Hematopoietic multipotent progenitor cell treated with erythropoietin and hydrocortisone succinate and interleukin-3 and kit ligand, for 15 days (in vitro differentiated cells): ENCODE measurements at places on chromosomes 7 and 10.
A peak's percentile ranks its signal among the peaks of the same experiment; 100 is the strongest.

DNA sequence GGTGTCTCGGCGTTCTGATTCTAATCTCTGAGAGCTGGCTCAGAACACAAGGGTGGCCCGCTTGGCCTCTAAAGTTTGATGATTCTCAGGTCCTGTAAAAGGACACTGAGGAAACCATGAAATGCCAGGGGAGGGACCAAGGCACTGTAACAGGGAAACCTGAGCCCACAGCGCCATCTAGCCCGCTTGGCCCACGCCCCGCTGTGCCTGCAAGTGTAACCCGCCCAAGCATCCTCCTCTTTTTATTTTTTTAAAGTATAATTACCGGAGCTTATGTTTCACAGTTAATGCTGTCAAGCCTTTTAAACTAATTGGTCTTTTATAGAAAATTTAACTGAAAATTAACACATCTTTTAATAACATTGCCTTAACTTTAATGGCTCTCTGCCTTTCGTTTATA lies 734.7 kb downstream of the KCNMA1 start:
- DNase-seq: no peak

DNA sequence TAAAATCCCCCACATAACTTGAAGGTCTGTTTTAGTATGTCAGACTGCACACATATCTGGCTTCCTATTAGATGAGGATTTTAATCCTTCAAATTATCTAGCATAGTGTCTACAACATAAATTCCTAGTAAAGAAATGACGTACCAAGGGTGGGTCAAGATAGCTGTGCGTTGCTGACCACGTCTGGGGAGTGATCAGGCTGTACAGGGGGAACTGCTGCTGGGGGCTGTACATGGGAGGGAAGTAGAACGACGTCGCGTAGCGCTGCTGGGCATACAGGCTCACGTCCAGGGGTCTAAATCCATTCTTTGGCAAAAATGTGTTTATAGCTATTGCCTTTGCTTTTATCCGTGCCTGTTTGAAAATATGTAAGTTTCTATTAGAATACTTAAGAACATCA lies 102.3 kb downstream of the LARP4B start:
- no peak for DNase-seq

GRCh38 chr10:131777162-131777561 lies 123.6 kb upstream of the PPP2R2D start:
- no peak for DNase-seq

DNA sequence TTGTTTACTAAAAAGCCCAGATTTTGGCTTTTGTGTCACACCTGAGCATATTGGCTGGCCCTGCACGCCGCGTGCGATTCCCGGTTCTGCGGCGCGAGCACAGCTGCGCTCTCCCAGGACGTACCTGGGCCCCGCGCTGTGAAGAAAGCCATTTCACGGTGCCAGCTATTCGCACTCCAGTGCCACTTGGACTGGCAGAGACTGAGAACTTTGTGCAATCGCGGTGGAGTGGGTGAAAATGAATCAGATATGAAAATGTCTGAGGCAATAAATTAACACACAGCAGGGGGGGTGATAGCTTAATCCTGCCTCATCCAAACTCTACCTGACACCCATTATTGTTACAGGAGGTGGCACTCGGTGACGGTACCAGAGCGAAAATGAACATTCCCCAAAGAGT lies 330.1 kb upstream of the MGMT start:
- no peak for DNase-seq

GRCh38 chr10:10803278-10803677 lies 214.4 kb upstream of the CELF2 start:
- DNase-seq: no peak

DNA sequence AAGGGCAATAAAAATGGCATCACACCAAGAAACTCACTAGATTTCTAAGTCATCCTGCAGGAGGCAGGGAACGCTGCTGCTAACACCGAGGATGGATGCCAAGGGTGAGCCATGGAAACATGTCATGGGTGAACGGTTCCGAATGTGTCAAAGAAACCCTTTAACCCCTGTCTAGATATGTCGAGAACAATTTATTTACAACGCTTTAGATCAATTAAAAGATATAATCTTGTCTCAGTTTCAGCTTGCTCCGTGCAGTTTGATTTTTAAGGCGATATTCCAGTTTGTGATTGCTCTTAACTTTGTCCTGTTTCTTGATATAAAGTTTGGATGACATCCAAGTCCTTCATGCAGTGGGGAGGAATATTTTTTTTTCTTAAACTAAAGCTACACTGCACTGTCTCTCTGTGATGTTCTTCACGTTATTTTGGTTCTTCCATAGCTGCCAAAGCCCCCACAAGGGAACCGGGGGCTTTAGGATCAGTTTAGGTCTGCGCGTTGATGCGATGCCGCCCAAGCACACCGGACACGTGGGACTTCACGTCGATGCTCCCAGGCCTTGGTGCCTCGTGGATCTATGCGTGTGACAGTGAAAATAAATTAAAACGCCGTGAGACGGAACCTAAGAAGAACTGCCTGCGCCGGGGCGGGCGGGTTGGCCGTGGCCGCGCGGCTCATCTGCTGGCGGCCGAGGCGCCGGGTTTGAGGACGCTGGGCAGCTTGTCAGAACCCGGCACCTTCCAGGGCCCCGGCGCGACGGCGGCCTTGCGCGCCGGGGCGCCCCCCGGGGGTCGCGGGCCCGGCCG lies 220.3 kb downstream of the PHTF2 start:
- DNase-seq: no peak

- DNase-seq: no peak
Measured at GRCh38 chr10:31319602-31320549, 860 bp downstream of the ZEB1 start.

- no peak for DNase-seq
Measured at GRCh38 chr7:107581387-107582013, 1.5 kb downstream of the BCAP29 start.

GRCh38 chr10:132321726-132322125 lies 10.3 kb upstream of the LRRC27 start:
- no peak for DNase-seq

DNA sequence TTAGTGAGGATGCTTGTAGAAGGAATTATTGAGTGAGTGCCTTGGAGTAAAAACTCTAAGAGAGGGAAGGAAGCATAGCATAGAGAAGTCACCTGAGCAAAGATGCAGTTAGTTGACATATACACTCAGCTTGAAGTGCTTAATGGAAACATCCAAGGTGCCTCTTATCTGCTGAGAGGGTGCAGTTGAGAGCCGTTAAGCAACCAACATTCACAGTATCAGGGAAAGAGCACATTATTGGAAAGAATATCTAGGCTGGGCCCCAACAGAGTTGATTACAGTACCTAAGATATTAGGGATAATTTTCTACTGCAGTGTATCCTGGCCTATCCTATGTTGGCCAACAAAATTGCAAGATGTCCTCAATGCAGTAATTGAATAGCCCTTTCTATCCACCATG lies 302.0 kb downstream of the ETV1 start:
- DNase-seq: no peak

DNA sequence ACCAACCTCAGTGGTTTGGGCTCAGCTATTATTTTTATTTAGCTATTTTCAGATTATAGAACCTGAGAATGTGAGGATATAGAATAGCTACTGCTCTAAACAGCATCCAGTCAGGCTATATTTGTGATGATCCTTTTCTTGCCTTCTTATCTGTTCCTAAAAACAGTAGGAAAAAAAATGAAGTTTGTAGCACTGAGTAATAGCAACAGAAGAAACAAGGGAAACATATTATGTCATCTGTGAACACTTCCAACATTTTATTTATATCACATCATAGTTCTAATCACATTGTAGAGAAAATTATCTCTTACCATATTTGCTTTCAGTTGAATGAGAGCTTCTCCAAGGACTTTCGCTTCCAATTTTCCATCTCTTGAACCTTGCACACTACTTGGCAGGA lies 229.6 kb upstream of the PTPRZ1 start:
- no peak for DNase-seq

DNA sequence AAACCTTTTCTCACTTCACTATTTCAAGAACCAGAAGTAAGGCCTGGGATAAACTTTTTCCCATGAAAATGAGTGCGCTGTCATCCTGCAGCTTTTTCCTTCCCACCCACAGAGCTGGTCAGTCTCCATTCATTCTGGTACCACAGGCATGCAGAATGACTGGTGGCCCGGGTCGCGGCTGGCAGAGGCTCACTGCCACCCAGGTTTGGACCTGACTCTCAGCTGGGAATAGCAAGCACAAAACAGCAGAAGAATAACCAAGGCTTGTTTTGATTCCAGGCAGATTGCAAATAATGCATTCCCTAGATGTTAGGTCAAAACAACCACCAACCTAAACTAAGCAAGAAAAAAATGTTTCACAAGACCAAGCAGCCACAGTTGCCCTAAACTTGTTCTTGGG lies 190.5 kb upstream of the NRP1 start:
- DNase-seq: no peak

DNA sequence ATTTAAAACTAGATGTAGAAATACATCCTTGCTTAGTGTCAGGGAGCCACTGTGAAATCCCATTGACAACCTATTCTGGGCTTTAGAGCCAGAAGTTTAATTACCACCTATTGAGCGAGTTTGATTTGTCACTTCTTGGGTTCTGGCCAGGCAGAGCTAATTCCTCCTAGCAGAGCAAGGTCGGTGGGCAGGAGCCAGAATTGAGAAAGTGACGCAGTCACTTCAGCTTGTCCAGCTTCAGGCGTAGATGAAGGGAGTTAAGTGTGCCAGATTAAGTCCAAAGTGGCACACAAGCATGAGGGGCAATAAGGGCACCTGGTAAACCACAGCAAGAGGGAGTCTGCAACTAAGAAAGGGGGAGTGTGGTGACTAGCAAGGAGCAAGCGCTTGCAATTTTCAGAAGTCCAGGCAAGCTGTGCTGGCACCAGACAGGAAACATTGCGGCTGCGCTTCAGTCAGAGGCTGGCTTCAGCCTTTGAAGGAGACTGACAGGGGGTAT lies 119.4 kb downstream of the ST7 start:
- DNase-seq: no peak

GRCh38 chr7:139743967-139744767 lies 33.6 kb downstream of the HIPK2 start:
- no peak for DNase-seq

DNA sequence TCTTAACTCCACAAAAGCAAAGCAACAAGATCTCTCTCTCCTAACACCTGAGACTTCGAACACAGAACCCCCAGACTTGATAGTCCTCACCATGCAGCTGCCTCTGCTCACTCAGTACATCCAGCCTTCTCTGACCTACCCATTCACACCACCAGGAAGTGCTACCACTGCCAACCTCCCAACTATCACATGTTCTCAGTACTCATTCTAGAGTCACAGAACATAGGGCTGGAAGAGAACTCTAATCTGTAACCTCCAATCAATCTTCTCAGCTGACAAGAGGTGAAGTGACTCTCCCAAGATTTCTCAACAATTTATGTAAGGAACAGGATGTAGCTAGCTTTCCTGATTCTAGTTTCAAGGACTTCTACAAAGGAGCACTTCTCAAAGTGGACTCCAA lies 3.8 kb downstream of the NUDCD3 start:
- DNase-seq: no peak

GRCh38 chr10:128498746-128499145 lies 372.5 kb upstream of the MKI67 start:
- DNase-seq: no peak

DNA sequence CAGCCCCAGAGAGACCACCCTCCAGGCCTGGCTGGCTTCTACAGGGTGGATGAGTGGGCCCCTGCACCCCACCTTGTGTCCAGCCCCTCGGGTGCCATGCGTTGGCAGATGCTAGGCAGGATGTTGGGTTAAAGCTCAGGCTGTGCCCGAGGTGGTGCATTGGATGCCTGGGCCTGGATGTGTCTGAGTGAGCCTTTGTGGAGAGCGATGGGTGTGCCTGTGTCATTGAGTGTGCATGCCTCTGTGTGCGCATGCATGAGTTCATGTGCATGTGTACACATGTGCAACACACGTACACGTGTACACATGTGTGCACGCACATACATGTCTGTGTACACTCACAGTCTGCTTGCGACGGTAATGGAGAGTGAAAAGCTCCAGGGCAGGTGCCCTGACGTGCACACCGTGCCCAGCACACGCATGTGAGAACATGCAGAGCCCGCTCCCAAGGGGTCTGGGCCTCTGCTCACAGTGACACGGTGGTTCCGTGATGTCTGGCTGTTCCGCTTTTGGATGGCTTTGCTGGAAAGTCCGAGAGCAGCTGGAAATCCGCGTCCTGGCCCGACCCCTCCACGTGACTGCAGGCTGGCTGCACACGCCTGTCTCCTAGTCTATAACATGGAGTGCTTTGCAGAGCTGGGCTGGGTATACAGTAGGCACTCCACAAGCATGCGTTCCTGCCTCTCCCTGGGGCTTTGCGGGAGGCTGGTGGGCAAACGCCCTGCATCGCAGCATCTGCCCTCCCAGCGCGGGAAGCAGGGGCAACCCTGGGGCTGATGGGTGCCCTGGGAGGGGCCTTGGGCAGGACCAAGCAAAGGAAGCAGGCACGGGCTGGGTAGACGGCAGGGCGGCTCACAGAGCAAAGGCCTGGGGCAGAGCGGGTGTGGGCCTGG lies 36.9 kb downstream of the ELFN1 start:
- DNase-seq: no peak

DNA sequence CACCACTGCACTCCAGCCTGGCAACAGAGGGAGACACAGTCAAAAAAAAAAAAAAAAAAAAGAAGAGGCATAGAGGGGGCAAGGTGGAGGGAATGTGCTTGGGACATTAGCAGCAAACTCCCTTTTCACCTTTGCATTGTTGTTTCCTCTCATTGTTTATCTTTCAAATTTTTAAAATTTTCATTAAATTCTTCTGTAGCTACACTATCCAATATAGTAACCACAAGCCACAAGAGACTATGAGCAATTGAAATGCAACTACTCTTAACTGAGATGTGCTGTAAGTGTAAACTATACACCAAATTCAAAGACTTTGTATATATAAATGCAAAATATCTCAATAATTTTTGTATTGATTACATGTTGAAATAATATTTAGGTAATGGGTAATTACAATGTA lies 43.4 kb downstream of the EBLN1 start:
- no peak for DNase-seq

GRCh38 chr7:3430588-3430987 lies 129.5 kb downstream of the SDK1 start:
- no peak for DNase-seq

DNA sequence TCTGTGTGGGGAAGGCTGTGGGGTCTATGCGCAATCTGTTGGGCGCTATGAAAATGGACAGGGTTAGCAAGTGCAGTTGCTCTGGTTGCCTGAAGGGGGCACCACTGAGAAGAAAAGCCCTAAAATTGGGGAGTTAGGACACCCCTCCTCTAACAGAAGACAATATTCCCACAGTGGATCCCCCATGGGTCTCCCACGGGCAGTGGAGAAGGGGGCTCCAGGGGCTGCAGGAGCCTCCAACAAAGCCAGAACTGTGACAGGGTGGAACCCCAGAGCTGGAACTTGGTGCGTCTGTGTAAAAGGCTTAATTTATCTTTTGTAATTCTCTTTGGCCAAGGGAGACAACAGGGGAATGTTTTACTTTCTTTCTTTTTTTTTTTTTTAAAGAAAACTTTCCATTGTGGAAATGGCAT lies 12.5 kb upstream of the COL13A1 start:
- DNase-seq: peak; percentile 12

GRCh38 chr7:105209870-105210269 lies 178.9 kb downstream of the SRPK2 start:
- DNase-seq: no peak

GRCh38 chr7:82172017-82172416 lies 271.6 kb downstream of the CACNA2D1 start:
- no peak for DNase-seq

GRCh38 chr7:44735403-44736165 lies 13.1 kb upstream of the ZMIZ2 start:
- DNase-seq: no peak

- no peak for DNase-seq
Measured at GRCh38 chr7:129222064-129222463, 2.8 kb upstream of the AHCYL2 start.
